GDM1 (cell line): ENCODE measurements at places on chromosomes 5 and 9.

- no peak for DNase-seq
Observed at GRCh38 chr5:52204310-52204709, 583.4 kb upstream of the ITGA1 start.

GRCh38 chr9:94985649-94986048 lies 259.1 kb downstream of the AOPEP start:
- no peak for DNase-seq

- DNase-seq: peak; percentile 30
Observed at GRCh38 chr5:57298985-57299491, 125.2 kb downstream of the GPBP1 start.

- DNase-seq: peak; percentile 11
Observed at GRCh38 chr9:32251539-32251938, 132.9 kb upstream of the ACO1 start.

GRCh38 chr9:107694390-107694789 lies 204.8 kb upstream of the KLF4 start:
- no peak for DNase-seq

GRCh38 chr5:115544043-115544435 lies 536 bp downstream of the FEM1C start:
- DNase-seq: peak; percentile 63

DNA sequence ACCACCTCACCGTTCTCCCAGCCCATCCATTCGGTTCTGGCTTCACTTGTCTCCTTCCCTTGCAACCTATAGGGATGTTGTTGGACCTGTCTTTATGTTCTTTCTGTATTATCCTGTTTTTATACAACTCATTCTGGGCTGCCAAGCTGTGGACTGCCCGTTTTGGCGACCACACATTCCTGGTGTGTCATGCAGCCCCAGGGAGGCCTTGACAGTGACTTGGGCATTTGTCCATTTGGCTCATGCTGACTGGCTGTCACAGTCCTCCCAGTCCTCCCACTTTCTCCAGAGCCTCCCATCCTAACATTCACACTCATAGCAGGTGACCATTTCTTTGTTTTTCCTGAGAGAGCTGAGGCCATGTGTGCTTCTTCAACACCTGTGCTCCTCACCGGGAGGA lies 136.4 kb downstream of the SLF1 start:
- no peak for DNase-seq

DNA sequence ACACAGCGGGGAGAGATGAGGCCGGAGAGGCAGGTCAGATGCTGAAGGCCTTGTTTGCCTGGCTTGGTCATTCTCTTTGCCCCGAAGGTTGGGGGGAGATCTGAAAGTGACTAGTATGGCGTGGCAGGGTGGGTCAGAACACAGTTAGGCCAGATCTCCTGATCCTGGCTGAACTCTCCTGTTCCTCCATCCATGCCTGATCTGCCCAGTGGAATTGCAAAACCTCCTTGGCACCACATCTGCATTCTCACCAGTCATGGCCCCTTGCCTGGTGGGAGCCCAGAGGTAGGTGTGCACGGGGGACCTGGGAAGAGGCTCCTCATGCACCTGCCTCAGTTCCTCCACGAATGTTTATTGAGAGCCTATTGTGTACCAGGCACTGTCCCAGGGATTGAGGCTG lies 23.2 kb downstream of the TEX53 start:
- DNase-seq: no peak

DNA sequence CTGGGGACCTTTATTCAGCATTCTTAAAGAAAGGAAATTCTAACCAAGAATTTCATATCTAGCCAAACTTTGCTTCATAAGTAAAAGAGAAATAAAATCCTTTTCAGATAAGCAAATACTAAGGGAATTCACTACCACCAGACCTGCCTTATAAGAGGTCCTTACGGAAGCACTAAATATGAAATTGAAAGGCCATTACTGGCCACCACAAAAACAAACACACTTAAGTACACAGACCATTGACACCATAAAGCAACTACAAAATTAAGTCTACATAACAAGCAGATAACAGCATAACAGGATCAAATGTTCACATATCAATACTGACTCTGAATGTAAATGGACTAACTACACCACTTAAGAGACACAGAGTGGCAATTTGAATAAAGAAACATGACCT lies 361.4 kb upstream of the POU5F2 start:
- DNase-seq: no peak

- DNase-seq: no peak
Observed at GRCh38 chr5:107395632-107396350, 274.9 kb downstream of the EFNA5 start.

- no peak for DNase-seq
Observed at GRCh38 chr5:64507264-64507605, 1.4 kb downstream of the RGS7BP start.

DNA sequence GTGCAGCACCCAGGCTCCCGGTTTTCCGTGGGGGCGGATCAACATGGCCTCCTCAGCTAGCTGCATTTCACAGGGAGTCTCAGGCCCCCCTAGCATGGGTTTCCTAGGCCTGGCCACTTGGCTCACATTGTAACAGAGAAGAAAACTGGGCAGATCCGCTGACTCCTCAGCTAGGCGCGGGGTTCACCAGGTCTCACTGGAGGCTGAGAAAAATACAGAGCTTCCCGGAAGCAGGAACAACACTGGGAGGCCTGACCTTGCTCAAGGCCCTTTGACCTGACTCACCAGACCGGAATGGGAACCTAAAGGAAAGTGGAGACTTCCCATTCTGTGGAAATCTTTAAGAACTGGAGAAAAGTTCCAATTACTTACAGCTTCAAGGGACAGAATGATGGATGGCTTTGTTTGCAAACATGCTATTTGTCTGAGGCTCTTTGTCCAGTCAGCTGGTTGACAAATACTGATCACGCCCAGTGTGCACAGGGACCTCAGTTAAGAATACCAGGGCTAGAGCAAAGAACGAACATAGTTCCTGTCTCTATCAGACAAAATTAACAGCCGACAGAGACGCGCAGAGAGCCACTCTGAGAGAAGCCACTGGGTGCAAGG lies 88.7 kb upstream of the LRRTM2 start:
- DNase-seq: no peak

GRCh38 chr5:133729800-133730199 lies 117.5 kb upstream of the FSTL4 start:
- no peak for DNase-seq

GRCh38 chr5:176415952-176416924 lies at the start of gene CLTB:
TSS of gene CLTB (minus strand) at chr5:176416539. CDS start at chr5:176416363, 176 bp downstream.
- peak; percentile 89 for DNase-seq

DNA sequence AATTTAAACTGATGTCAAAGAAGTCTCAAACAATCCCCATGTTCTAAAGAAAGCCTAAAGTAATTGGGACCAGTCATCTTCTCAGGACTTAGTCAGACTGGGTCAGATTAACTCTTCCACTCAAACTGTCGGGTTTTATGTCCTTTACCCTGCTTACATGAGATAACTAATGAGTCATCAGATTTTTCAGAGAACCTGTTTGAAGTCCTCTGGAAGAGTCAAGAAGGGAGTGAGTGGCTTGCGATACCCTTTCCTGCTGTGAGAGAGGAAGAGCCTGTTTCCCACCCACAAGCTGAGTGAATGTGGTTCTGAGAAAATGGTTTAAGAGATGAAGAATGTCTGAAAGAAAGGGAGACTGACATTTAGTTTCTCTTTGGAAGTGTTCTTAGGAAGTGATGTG lies 1866.7 kb upstream of the C9orf72 start:
- DNase-seq: no peak

- DNase-seq: no peak
Observed at GRCh38 chr9:98206754-98207153, 14.3 kb upstream of the CORO2A start.

DNA sequence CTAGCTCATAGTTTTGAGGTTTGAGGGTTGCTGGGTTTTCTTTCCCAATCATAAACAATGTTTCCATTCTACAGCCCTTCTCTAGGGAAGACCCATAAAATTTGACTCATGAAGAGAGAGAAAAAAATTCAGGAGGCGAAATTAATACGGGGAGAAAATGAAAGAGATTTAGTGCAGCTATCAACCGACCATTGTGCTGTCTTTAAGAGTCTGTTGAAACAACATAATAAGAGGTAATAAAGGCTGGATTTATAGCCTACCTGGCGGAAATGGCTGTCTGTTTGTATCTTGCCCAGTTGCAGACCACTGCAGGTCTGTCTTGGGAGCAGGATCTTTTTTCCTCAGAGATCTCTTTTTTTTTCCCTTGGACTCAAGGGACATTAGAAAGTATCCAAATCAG lies 66.9 kb downstream of the TLR4 start:
- no peak for DNase-seq

DNA sequence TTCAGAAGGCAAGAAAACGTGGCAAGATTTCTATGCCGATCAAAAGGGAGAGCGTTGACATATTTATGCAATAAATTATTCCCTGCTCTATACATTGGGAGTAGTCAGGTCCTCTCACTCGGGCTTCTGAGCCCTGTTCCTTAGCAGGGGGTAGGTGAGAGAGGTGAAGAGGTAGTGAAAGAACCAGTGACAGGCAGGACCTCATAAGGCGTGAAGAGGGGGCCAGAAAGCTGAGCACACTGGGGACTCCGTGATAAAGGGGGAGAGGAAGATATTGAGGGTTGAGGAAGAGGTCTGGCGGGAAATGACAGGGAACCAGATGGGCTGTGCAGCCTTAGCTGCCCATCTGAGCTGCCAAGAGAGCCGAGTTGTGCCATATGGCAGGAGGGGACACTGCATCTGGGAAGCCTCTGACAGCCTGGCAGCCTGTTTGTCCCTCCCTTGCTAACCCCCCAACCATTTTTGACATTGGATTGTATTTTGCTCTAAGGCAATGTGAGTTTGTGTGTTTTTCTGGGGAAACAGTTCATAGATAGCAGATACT lies 782 bp upstream of the CDC20B start:
- no peak for DNase-seq

GRCh38 chr9:114023961-114024360 lies 54.1 kb downstream of the AMBP start:
- no peak for DNase-seq

GRCh38 chr5:79229357-79230174 lies 6.4 kb upstream of the JMY start:
- DNase-seq: no peak

DNA sequence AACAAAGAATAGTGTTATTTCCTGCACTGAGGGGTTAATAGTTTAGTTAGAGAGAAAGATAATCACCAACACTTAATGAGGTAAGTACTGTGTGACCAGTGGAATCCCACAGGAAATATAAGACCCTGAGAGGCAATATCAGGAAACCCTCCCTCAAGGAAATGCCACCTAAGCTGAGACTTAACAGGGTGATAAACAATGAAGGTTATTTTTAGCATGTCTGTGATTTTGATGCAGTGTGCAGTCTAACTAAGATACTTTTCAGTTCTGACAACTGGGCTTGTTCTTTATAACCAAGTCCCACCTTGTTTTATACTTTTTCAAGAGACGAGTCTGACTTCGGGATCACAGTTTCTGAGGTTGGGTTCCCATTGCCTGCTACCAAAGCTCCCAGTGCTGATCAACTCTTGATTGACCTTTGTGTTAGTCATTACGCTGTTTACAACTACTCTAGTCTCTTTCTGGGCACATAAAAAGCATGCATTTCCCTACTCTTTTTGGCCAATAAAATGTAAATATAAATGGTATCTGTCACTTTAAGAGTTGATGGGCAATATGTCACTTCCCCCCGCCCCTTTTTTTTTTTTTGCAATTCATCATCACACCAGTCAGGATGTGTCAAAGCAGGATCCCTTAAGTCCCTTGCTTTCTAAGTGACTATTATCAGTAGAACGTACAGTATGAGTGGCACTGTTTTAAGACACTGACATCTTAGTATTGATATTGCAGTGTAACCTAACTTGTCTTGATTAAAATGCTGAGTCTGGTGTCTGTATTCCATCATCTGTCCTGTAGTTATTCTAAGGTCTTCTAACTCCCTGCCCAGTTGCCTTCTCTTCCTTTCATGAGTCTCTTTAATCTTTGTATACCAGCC lies 31.4 kb downstream of the C6 start:
- DNase-seq: no peak

GRCh38 chr5:95668216-95668615 lies 14.6 kb downstream of the SPATA9 start:
- no peak for DNase-seq

DNA sequence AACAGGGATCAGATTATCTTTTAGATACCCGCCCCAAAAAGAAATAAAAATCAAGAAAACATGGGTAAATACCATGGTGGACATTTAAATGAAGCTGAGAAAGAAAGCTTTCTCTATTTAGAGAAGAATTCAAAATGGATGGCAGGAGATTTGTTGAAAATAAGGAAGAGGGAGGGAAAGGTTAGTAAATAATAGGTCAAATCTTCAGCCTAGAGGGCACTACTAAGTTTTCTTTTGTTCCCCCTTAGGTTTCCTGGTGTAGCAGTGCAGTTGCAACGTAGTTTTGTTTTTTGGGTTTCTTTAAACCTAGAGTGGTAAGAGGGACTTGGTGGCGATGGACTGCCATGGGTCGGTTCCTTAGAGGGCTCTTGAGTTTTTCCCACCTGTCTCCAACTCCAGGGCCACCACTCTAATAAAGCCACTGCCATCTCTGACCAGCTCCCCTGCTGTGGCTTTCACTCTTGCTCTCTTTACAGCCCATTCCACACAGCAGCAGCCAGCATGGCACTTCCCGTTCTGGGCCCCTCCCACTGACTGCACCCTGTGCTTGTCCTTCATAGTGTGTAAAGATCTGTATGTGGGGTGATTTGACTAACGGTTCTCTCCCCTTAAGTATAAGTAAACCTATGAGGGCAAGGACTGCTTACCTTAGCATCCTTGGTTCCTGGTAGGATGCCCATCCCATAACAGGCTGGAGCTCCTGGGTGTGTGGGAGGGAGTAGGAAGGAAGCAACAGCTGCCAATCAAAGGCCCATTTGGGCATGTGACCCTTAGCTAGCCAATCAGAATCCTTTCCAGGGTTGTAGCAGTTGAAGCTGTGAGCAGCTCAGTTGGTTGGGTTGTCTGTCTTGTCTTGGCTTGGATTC lies 118.3 kb downstream of the SLC1A3 start:
- peak; percentile 79 for DNase-seq

GRCh38 chr5:82358457-82358856 lies 80.3 kb upstream of the RPS23 start:
- no peak for DNase-seq

GRCh38 chr9:97840521-97840920 lies 12.5 kb upstream of the FOXE1 start:
- no peak for DNase-seq

DNA sequence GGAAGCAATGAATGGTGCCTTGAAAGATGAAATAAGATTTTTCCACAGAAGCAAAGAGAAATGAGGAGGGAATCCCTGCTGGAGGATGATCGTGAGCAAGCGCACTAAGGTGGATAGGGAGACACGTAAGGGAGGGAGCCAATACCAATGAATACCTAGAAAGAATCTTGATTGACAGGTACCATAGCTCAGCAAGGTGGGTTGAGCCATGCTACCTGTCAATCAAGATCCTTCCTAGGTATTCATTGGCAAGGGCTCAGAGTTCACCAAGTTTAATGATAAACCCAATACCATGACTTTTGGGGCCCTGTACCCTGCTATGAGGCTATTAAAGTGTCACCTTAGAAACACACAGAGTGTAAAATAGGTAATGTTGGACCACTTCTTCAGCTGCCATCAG lies 226.8 kb downstream of the GRIA1 start:
- no peak for DNase-seq

- DNase-seq: no peak
Observed at GRCh38 chr5:68344447-68345111, 129.0 kb downstream of the PIK3R1 start.
